ENCODE measurements at places on chromosomes 13 and 19.

GRCh38 chr13:102868366-102868936 lies 22.6 kb downstream of the ERCC5 start:
- no peak for DNase-seq

DNA sequence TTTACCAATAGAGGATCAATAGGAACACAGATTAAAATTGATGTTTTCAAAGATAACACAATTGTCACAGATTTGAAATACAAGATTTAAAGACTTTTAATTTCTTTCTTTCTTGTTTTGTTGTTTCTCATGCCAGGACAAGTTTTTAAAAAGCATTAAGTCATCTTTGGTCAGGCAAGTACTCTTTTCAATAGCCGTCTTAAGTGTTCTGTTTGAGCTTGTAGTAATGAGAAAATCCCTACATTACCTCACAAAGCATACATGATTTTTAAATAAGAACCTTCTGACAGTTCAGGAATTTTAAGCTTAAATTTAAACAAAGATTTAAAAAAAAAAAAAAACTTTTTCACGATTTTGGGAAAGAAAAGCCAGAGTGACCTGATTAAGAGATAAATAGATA lies 216.3 kb upstream of the PRR20A start:
- DNase-seq: no peak

GRCh38 chr19:29873024-29873800 lies 61.4 kb downstream of the CCNE1 start:
- DNase-seq: peak; percentile 33

- DNase-seq: no peak
Observed at GRCh38 chr13:100650326-100650725, 24.3 kb downstream of the TMTC4 start.

- no peak for DNase-seq
Observed at GRCh38 chr13:110503979-110504499, 57.5 kb downstream of the RAB20 start.

- no peak for DNase-seq
Observed at GRCh38 chr13:48113756-48114130, 18.8 kb upstream of the MED4 start.

- no peak for DNase-seq
Observed at GRCh38 chr19:6833166-6833790, 54.1 kb upstream of the ADGRE1 start.

DNA sequence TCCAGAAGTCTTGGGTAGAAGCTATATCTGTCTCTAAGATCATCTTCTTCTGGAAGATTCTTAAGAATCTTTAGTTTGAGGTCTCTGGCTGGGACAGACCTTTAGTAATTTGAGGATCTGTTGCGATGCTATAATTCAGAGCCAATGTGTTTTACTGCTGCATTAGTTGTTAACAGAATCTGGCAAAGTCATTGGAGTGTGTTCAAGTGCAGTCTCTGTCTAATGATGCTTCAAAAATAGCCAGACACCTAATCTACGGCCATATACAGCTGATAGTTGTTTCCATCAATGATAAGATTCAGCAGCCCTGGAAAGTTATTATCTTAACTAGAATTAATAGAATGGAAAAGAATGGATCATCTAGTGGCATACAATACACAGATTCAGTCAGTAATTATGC lies 72.6 kb downstream of the CDK8 start:
- DNase-seq: no peak

- no peak for DNase-seq
Observed at GRCh38 chr13:63409791-63410351, 1994.2 kb upstream of the PCDH20 start.

DNA sequence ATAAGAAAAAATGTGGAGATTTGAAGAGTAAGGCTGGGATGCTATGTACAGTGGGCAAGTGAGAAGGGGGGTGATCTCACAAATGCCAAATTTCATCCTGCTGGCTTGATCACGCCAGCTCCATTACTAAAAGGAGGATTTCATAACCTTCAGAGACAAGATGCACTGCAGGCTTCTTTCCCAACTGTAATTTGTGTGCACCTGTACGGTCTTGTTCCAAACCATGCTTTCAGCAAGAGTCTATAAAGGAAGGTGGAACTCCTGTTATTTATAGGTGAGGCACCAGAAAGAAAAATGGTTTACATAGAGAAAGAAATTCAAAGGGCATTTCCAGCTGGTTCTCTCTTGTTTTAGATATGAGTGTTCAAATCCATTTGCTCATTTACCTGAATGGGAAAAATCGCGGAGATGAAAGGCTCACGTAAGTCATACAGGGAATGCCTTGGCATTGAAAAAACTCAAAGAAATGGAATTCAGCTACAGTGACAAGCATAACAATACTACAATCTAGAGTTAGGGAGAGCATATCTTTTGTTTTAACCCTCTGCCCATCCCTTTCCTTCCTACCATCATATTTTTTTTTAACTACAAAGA lies 13.3 kb downstream of the EFNB2 start:
- DNase-seq: peak; percentile 52

GRCh38 chr13:66536746-66537145 lies 693.4 kb downstream of the PCDH9 start:
- DNase-seq: no peak

GRCh38 chr19:29519146-29519545 lies 6.6 kb upstream of the VSTM2B start:
- no peak for DNase-seq

DNA sequence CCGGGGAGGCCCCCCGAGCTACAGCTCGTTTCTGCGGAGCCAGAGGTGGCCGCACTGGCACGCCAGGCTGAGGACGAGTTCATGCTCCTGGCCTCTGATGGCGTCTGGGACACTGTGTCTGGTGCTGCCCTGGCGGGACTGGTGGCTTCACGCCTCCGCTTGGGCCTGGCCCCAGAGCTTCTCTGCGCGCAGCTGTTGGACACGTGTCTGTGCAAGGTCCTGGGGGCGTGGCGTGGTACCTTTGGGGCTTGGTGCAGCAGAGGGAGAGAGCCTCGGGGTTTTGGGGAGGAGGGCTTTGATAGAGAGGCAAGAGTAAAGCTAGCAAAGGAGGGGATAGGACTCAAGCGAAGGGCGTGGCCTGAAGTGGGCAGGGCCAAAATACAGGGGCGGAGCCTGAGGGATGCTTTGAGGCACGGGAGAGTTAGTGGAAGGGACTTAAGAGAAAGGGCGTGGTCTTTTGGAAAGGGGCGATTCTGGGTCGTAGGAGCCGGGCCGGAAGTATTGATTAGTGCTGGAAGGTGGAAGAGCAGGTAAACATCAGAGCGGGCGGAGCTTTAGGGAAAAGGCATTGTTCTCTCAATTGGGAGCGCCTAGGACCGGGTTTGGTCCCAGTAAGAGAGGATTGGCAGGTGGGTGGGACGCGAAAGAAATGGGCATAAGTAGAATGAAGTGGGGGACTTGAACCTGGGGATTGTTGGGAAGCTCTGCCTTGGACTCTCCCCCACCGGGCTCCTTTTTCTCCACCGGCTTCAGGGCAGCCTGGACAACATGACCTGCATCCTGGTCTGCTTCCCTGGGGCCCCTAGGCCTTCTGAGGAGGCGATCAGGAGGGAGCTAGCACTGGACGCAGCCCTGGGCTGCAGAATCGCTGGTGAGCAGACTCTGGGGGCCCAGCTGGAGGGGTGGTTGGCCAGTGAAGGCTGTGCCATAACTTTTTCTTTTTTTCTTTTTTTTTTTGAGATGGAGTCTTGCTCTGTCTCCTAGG lies 1.2 kb downstream of the PPM1N start:
- DNase-seq: no peak

DNA sequence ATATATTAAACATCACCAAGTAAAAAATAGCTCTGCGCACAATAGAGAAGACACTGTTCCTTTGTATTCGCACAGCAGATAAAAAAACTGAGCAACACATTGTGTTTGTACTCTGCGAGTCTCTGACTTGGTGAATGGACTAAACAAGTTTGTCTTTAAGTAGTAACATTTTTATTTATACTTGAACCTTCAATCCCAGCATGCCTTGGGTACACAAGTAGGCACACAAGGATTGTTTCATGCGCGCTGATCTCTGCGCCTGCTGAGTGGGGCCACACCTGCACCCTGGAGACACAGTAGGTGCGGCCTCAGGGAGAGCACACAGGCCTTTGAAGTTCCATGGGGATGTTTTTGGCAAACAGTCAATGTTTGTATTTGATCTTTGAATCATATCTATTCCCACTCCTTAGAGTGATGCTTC lies 318.9 kb downstream of the MYO16 start:
- no peak for DNase-seq

DNA sequence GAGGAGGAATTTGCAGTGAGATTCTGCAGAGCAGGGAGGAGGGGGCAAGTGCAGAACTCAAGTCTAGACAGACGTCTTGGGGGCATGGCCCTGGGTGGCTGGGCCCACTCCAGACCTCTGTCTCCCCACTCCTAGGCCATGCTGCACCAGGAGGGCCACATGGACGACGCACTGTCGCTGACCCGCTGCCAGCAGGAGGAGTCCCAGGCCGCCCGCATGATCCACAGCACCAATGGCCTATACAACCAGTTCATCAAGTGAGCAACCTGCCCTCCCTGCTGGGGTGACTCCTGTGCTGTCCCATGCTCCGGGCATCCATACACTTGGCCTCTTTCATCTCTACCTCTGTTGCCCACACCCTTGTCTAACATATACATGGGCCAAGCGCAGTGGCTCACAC lies 18.1 kb downstream of the RYR1 start:
- no peak for DNase-seq

GRCh38 chr19:40524133-40524549 lies 52.5 kb upstream of the SHKBP1 start:
- no peak for DNase-seq

DNA sequence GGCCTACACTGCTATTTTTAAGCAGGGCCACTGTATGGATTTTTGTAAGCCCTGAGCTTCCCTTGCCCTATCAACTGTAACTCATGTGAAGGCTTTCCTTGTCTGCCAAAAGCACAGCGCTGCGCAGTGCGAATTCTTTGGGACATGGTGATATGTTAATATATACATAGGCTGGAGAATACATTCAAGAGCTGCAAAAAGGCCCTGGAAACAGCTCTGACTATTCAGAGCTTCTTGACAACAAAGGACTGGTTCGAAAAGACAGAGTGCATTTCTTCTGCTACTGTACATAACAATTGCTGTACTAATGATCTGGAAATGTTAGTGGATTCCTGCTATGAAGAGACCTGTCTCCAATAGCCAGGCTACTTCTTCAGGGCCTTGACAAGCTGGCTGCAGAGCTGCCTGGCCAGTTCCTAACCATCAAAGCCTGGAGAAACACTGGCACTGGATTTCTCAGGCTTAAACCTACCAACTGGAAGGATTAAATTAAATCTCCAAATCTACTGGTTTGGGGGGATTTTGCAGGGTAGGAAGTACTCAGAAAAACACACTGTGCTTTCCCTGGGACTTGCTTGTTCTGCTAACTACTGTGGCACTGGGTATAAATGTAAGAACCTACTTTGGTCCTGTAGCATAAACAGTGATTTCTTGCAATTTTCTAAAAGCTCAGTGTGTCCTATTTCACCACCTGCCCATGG lies 246.9 kb downstream of the DNAJC15 start:
- DNase-seq: peak; percentile 68

GRCh38 chr13:24036115-24036514 lies 124.4 kb upstream of the SPATA13 start:
- DNase-seq: peak; percentile 50

DNA sequence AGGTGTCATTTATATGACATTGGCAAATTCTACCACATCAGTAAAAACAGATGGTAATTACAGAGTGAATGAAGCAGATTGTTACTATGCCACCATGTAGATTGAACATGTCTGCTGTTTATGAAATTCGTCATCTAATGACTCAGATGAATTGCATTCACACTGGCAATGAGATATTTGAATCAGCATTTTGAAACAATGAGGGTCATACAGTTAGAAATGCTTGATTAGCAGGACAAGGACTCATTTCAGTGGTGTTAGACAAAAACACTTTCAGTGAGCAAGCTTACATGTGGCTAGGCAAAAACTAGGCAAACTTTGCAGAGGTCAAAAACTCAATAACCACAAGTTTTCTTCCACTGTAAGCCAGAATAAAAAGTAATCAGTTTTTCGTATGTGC lies 1165.0 kb downstream of the SLITRK1 start:
- DNase-seq: no peak

- no peak for DNase-seq
Observed at GRCh38 chr19:56098731-56099568, 22.1 kb downstream of the ZNF787 start.

- DNase-seq: no peak
Observed at GRCh38 chr13:41211062-41211461, 16.7 kb upstream of the KBTBD7 start.

DNA sequence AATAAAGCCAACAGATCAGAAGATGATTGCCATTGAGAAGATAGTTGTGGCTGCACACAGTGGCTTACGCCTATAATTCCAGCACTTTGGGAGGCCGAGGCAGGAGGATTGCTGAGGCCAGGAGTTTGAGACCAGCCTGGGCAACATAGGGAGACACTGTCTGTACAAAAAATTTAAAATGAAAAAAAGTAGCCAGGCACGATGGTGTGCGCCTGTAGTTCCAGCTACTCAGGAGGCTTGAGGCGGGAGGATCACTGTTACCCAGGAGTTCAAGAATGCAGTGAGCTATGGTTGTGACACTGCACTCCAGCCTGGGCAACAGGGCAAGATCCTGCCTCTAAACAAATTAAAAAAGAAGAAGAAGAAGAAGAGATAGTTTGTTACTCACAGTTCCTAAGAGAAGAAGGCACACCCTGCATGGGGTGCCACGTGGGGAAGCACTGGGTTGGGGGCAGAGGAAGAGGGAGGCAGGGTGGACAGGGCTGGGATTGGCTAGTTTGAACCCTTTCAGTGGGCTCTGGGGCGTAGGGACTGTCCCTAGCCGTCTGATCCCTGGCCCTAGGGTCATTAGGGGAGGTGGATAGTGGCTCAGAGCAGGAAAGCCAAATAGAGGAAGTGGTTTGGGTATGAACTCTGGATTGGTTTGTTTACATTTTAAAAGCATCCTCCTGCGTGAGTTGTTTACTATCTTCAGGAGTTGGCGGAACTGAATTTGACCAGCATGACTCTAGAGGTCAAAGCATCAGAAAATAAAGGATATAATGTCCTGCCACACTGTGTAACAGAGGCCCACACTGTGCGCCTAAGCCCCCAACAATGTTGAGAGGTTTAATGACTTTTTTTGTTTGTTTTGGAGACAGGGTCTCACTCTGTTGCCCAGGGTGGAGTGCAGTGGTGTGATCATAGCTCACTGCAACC lies 60.5 kb upstream of the MEDAG start:
- no peak for DNase-seq

DNA sequence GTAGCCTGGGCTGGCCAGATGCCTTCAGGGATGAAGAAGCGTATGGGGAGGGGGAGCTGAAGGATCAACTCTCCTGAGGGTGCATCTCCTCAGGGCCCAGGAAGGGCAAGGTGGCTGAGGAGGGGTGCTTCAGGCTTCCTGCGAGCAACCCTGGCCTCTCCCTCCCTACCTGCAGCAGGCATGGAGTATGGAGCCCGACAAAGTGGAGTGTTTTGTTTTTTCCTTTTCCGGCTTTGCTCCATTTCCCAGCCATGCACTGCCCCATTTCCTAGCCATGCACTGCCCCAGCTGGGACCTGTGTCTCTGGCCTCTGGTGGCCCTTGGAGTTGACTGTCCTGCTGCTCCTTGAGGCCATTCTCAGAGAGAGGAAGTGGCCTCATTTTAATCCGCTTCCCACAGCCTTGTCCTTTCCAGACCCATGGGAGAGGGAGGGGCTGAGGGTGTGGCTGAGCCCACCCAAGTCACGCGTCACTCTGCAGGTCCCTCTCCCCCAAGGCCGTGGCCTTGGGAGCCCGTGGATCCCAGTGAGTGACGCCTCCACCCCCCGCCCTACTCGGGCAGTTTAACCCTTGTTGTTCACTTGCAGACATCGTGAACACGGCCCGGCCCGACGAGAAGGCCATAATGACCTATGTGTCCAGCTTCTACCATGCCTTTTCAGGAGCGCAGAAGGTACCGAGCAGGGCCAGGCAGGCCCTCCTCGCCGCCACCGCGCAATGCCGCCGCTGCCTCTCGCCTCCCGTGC lies 34.4 kb downstream of the CAPN12 start:
- DNase-seq: no peak
